Activated CD4-positive, alpha-beta T cell treated with anti-CD3 and anti-CD28 coated beads, Interleukin-2, amount 50 U/mL, for 24 hours (primary cell): ENCODE measurements at places on chromosomes 4 and X.

- DNase-seq = no peak
Measured at GRCh38 chr4:95676190-95676589, 127.4 kb upstream of the UNC5C start.

GRCh38 chr4:114103908-114104307 lies 124.5 kb upstream of the ARSJ start:
- no peak for DNase-seq

DNA sequence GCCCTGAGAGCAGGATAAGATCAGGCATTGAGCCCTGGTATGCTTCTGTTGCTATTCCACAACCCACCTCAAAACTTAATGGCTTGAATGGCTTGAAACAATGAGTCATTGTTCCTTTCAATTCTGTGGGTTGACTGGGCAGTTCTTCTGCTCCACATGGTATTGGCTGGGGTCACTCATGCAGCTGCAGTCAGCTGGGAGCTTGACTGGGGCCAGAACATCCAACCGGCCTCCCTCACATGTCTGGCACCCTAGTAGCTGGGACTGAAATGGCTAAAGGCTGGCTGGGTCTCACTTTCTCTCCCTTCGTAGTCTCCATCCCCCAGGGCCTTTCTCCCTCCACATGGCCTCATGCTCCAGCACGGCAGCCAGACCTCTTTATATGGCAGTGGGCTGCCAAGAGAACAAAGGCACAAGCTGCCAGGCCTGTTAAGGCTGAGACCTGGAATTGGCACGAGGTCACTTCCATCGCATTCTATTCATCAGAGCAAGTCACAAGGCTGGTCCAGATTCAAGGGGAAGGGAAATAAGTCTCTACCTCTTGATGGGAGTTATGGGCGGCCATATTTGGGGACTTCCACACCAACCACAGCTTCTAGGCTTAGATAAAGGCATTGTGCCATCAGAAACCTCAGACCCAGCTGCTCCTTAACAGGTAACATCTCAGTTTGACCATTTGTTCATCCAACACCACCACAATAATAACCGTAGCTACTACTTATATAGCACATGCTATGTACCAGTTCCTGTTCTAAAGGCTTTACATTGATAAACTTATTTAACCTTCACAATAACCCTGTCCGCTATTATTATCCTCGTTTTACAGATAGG lies 159.7 kb upstream of the ATP6AP2 start:
- DNase-seq = no peak

DNA sequence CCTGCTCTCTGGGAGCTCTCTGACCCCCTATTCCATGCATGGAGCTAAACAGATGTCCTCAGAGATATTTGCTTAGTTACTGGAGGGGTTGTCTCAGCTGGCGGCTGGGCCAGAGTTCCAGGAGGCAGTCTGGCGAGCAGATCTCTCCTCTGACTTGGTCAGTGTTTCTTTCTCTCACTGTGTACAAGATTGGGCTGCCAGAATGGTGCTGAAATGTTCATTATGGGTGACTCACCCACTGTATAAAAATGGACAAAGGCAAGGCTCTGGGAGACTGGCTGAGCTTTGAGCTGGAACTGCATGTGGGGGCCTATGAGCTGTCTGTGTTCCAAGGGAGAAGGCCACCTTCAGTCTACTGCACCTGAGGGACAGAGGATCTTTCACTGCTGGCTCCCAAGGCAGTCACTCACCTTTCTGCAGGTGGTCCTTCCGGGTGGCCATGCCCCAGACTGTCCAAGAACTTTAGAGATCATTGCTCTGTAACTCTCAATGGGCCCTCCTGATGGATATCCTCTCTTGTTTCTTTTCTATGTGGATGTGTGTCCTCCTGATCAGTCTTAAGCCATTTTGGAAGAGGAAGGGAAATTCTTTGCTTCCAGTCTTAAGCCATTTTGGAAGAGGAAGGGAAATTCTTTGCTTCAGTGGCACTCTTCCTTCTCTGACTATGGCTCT lies 88.2 kb downstream of the CFAP299 start:
- DNase-seq = no peak

GRCh38 chr4:110163327-110164069 lies 34.9 kb downstream of the ELOVL6 start:
- DNase-seq = no peak

DNA sequence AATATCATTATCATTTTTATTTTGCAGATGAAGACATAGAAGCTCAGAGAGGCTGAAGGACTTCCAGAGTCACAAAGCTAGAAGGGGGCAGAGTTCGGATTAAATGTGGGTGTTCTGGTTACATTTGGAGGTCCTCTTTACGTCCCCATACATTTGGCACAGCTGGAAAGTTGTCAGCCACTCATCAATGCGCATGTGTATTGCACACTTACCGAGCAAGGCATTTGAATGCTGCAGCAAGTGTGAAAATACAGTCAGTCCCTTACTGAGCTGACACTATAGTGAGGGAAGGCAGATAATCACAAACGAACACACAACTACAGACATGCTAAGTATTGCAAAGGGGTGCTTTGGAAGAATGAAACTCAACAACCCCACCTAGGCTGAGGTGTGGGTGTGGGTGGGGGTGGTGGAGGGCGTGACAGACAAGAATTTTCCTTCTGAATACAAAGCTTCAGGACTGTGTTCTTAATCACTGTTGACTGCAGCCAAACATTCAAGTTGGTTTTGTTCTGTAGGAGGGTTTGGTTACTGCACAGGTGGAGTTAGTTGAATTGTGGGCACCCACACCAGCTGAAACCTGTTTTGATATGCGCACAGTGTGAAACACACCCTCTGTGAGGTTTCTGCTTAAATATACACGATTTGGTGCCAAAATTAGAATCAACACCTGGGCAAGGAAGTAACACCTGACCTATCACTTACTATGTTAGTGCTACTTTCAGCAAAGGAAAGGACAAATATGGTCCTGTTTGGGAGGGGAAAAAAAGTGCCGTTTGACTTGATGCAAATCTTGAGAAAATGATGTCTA lies 72.4 kb downstream of the COQ2 start:
- DNase-seq = peak; percentile 29

GRCh38 chrX:136694431-136695087 lies 46.6 kb downstream of the CD40LG start:
- DNase-seq = no peak

DNA sequence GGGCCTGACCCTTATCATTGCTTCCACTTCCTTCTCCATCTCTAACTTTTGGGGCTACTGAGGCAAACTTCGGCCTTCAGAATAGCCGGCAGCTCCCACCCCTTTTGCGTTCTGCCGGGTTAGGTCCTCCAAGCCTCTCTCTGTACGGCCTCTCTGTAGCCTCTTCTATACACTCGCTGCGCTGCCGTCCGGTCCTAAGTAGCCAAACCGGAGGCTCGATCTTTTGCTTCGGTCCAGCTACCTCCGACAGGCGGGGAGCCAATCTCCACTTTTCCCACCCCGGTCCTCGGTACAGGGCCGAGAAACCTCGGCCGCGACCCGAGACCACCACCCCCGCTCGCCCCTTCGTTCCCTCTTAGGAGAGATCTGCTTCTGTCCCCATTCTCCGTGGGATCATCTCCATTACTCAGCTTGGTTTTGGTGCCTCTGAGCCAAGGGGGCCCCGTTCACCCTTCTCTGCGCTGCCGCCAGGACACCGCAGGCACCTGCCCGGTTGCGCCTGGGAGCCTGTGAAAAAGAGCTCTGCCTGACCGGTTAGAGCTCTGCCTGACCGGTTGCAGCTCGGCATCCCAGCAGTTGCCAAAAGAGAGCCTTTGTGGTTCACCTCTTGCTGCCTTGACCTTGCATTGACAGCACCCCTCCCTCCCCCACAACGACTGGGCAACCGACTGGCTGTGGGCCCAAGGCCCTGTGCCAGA lies 1.0 kb upstream of the HTR2C start:
- no peak for DNase-seq

GRCh38 chr4:77358315-77358928 lies 201.4 kb downstream of the CCNG2 start:
- DNase-seq = no peak

- DNase-seq = no peak
Measured at GRCh38 chr4:7168106-7168505, 24.2 kb upstream of the SORCS2 start.

DNA sequence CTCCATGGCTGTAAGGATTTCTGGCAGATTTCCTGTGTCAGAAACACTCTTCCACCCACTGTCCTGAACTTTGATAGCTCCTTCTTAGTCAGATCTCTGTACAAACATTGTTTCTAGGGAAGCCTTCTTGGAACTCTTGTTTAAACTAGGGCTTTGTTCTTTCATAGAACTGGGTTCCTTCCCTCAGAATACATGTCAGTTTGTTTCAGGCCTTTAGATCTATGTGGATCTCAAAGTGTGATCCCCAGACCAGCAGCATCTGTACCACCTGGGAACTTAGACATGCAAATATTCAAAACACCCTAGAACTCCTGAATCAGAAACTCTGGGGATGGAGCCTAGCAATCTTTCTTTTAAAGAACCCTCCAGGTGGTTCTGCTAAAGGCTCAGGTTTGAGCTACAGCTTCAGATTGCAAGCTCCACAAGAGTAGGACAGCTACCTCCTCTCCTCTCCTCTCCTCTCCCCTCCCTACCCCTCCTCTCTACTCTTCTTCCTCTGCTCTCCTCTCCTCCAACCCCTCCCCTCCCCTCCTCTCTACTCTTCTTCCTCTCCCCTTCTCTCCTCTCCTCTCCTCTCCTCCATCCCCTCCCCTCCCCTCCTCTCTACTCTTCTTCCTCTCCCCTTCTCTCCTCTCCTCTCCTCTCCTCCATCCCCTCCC lies 12.7 kb downstream of the RASSF6 start:
- no peak for DNase-seq

DNA sequence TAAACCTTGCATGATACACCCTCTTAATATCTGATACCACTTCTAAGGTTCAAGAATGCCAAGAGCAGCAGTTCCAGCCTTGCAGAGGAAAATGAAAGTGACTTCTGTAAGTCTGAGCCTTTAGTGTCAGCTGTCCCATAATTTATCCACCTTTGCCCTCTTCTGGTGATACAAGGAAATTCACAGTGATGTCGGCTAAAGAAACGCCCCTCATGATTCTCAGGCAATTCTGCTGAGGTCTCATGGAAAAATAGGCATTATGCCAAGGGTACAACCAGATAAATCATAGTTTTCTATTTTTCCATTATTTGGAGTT lies 172.2 kb upstream of the CXCL13 start:
- DNase-seq = peak; percentile 19

DNA sequence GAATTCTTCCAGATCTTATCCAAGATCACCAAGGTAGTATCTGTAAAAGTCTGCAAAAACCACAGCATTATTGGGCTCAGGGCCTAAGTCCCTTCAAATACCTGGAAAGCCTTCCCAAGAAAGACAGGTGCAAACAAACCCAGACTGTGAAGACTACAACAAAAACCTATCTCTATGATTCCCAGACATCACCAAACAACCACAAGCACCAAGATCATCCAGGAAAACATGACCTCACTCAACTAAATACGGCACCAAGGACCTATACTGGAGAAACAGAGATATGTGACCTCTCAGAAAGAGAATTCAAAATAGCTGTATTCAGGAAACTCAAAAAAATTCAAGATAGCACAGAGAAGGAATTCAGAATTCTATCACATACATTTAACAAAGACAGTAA lies 15.3 kb downstream of the TCEAL1 start:
- DNase-seq = no peak

DNA sequence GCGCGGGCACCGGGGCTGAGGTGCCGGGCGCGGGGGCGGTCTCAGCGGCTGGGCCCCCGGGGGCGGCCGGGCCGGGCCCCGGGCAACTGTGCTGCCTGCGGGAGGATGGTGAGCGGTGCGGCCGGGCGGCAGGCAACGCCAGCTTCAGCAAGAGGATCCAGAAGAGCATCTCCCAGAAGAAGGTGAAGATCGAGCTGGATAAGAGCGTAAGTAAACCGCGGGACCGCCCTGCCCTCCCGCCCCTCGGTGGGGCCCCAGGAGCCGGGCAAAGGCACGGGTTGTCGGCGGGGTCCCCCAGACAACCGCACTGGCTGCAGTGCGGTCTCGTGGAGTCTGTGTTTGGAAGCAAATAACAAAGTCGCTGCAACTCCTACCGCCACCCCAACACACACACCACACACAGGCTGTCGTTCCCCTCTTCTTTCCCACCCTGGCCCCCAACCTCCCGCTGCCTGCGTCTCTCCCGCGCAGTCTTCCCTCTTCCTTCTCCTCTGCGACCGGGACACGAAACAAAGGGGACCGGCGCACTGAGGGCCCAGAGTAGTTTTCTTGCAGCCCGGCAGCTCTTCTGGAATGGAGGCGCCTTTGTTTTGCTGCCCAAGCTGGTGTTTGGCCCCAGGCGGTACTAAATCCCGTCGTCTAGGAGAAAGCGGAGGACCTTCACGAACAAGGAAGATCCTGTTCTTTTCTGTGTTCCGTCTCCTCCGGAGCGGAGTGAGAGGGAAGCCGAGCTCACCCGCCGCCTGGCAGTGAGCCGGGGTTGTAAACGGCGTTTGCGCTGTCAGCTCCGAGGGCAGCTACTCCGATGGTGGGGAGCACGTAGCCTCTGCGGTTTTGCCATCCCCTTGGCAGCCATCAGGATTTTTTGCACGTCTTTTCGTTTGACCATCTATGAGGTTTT lies 788 bp downstream of the SAP30 start:
- peak; percentile 15 for DNase-seq

GRCh38 chrX:107324493-107325310 lies 118.3 kb downstream of the DNAAF6 start:
- no peak for DNase-seq

DNA sequence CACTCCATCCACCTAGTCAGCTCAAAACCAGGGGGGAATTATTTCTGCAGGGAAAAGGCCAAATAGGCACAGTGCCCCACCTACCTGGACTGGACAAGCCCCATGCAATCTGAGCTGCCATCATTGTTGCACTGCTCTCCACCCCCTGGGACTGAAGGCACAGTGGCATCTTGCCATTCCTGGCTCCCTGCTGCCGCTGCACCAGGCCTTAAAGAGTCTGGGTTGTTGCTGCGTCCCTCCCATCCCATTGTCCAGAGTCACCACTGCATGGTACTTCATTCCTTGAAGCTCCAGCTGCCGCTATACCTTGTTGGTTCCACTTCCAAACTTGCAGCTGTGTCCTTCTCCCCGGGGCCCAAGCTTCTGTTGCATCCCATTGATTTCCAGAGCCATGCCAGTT lies 629.7 kb downstream of the STIM2 start:
- DNase-seq = no peak

DNA sequence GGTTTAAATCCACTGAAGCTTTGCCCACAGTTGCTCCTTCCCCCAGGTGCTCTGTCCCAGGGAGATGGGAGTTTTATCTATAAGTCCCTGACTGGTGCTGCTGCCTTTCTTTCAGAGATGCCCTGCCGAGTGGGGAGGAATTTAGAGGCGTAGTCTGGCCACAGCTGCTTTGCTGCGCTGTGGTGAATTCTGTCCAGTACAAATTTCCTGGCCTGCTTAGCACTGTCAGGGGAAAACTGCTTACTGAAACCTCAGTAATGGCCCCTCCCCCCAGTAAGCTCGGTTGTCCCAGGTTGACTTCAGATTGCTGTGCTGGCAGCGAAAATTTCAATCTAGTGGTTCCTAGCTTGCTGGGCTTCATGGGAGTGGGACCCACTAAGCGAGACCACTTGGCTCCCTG lies 40.1 kb downstream of the UGT2B17 start:
- no peak for DNase-seq

GRCh38 chr4:41346306-41347061 lies 89.8 kb downstream of the UCHL1 start:
- no peak for DNase-seq
